CD8-positive, alpha-beta memory T cell (primary cell): ENCODE measurements at places on chromosomes 16 and 17. TPM values are rescaled to one million over a fixed set of nuclear protein-coding genes. Genes with fewer than 3 reads are reported as not detected.

The KNOP1 gene
- total RNA-seq = 30.7 TPM

- no peak for DNase-seq
- H3K4me3 ChIP-seq = no peak overlapping the region
- no peaks in the 10 kb centered on the region for H3K4me1 ChIP-seq
- H3K27ac ChIP-seq = no peak overlapping the region
- no peaks in the 10 kb centered on the region for H3K36me3 ChIP-seq
These were observed 94.6 kb upstream of the SALL1 start for GRCh38 chr16:51245658-51245995.

The ACSM3 gene
- 6.8 TPM for total RNA-seq

The MKS1 gene
- 33.9 TPM for total RNA-seq

- no peak overlapping the region for H3K27ac ChIP-seq
- no peak overlapping the region for H3K4me3 ChIP-seq
- no peaks in the 10 kb centered on the region for H3K27me3 ChIP-seq
- H3K36me3 ChIP-seq = no peaks in the 10 kb centered on the region
- H3K4me1 ChIP-seq = no peaks in the 10 kb centered on the region
- no peak for DNase-seq
These were observed 2.0 kb downstream of the TMED6 start for GRCh38 chr16:69349536-69349935.

The FN3K gene
- total RNA-seq = 1.3 TPM

DNA sequence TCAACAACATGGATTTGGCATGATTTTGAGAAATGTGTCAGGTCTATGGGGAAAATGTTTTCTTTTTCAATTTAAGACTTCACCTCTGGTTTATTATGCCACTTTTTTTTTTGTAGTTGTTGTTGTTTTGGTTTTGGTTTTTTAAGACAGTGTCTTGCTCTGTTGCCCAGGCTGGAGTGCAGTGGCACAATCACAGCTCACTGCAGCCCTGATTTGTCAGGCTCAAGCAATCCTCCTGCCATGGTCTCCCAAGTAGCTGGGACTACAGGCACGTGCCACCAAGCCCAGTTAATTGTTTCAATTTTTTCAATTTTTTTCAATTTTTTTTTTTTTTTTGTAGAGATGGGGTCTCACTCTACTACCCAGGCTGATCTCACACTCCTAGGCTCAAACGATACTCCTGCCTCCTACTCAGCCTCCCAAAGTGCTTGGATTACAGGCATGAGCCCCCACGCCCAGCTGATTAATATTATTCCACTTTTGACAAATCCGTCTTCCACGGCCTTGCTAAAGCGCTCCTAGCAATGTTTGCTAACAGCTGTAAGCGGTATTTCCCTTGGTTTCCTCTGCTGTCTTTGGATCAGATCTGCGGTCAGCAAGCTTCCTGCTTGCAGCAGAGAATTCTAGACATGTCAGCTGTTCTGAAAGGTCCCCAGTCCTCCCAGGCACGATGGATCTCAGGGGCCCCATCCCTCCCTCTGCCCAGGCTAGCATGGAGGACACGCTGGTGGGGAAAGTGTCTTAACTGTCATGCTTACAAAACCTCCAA lies 7.0 kb upstream of the MILR1 start:
- H3K4me3 ChIP-seq = peak overlapping the region; percentile 4
- no peak overlapping the region for H3K27ac ChIP-seq
- peak; percentile 7 for DNase-seq
- H3K4me1 ChIP-seq = peaks cover 22% of the 10 kb centered on the region
- H3K27me3 ChIP-seq = no peaks in the 10 kb centered on the region

- no peaks in the 10 kb centered on the region for H3K36me3 ChIP-seq
- no peaks in the 10 kb centered on the region for H3K4me1 ChIP-seq
- DNase-seq = no peak
- no peaks in the 10 kb centered on the region for H3K27me3 ChIP-seq
- H3K4me3 ChIP-seq = no peak overlapping the region
These were observed 95.6 kb downstream of the NPIPB11 start for GRCh38 chr16:29310852-29311314.

GRCh38 chr16:2785101-2785991 lies 2.0 kb downstream of the PRSS33 start:
- H3K27me3 ChIP-seq = no peaks in the 10 kb centered on the region
- H3K27ac ChIP-seq = no peak overlapping the region
- H3K36me3 ChIP-seq = no peaks in the 10 kb centered on the region
- DNase-seq = peak; percentile 54

DNA sequence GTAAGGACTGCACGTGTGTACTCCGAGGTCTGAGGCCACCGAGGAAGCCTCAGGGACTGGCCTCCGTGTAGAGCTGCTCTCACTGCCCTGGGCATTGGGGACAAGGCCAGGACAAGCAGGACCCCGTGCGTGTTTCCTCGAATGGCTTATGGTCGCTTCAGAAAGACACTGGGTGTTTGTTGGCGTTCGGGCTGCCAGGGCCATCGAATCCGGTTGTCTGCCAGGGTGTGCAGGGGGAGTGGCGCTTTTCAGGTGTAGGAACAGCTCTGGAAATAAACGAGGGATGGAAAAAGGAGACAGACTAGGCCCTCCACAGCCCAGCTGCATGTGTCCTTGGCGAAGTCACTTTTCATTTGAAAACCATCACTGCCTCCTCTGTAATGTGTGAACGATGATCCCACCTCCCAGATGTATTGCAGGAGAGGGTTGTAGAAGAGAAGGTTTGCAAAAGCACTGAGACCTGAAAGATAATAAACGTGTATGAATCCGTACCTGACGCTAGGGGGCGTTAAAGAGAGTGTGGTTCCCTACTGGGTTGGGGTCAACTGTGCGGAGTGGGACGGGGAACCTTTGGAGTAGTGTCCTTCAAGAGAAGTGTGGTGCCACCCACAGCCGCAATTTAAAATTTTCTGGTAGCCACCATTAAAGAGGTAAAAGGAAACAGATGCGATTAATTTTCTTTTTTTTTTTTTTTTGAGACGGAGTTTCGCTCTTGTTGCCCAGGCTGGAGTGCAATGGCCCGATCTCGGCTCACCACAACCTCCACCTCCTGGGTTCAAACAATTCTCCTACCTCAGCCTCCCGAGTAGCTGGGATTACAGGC lies 2.1 kb upstream of the ZSCAN10 start:
- DNase-seq = no peak
- peak overlapping the region; percentile 47 for H3K4me3 ChIP-seq
- peaks cover 32% of the 10 kb centered on the region for H3K4me1 ChIP-seq
- H3K27ac ChIP-seq = peak overlapping the region; percentile 31
